Left forelimb (tissue), 1 donor: ENCODE measurements at places on chromosomes 4 and X.

DNA sequence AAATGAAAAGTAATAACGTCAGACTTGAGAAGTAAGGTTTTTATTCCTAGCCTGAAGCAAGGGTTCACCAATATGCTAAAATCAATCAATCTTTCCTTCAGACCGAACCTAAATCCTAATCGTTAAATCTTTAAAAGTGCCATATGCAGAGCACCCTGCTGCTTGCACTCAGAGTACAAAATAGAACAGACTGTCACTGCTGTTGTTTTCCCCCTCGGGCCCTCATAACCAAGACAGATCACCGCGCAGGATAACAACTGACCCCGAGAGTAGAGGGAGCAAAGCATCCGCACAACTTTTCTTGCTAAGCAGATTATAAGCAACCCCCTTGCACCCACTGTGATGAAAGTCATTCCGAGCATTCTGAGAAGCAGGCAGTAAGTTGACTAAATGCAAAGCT is 550.9 kb upstream of the NDST4 start:
- DNase-seq = no peak

DNA sequence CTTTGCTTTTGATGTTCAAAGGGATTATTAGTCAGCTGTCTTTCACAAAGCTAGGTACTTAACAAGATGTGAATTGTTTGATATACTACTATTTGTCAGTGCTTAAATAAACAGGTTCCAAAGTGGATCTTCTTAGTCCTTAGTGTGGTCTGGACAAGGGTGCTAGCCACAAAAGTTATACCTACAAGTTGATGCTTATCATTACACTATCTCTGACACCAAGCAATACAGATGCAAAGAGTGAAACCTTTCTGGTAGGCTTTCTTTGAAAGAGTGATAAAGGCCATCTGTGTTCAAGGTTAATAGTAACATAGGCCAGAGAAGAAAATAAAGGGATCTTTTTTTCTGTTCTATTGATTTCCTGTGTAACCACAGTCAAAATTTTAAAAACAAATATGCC is 12.2 kb upstream of the RBPJ start:
- no peak for DNase-seq

DNA sequence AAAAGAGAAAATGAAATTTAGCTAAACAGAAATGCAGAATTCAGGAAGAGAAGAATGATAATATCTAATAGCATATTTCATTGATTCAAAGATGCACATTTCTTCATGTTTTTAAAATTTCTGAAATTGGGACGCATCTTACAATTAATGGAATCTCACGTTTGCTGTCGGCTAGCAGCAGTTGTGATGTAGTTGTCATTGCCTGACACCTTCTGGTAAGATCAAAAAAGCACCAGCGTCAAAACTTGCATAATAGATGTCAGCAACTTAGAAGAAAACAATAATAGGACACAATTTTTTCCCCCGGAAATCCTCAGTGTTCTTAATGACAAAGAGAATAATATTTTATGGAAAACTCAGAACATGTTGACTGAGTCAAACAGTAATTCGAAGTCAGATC is 29.8 kb upstream of the SLC7A3 start:
- no peak for DNase-seq

DNA sequence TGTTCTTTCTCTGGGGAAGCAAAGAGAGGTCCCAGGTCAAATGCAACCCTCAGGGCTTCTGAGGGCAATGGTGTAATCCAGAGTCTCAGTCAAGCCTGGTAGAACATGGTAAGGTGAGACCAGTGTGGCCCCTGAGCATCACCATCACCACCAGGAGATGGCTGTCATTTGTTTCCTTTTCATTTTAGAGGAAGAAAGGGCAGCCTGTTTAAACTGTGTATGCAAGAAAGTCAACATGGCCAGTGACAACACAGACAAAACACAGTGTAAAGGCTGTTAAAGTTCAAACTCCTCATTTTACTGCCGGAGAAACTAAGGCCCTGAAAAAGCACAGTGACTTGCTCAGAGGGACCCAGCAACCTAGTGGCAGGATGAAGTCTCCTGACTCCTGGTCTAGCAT is 2.0 kb upstream of the EDA start:
- no peak for DNase-seq

DNA sequence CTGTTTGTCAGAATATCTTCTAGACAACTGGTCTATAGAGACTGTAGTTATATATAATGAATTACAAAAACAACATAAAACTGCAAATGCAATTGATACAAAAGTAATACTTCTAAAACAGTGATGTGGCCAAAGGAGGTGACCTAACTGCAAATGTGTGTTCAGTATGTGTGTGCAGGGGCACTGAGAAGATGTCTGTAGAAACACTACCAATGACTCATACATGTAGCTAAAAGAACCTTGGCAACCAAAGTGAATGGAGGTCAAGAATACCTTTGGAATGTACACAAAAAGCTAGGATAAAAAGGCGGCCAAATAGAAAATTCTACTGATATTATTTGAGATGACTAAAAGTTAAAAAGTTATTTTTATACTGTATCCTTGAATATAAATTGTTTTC is 261.8 kb downstream of the CAMK2D start:
- no peak for DNase-seq

- DNase-seq = no peak
Observed at GRCh38 chr4:79650794-79651431, 242.9 kb upstream of the GK2 start.

- peak; percentile 72 for DNase-seq
Observed at GRCh38 chrX:1178580-1179057, 33.8 kb downstream of the CRLF2 start.

GRCh38 chrX:11504234-11504633 is 161.5 kb downstream of the ARHGAP6 start:
- DNase-seq = no peak

GRCh38 chr4:588351-588849 is 12.3 kb upstream of the TMEM271 start:
- no peak for DNase-seq

GRCh38 chr4:11623726-11624037 is 195.0 kb upstream of the HS3ST1 start:
- no peak for DNase-seq

- no peak for DNase-seq
Observed at GRCh38 chr4:40231316-40231863, 34.6 kb downstream of the RHOH start.

DNA sequence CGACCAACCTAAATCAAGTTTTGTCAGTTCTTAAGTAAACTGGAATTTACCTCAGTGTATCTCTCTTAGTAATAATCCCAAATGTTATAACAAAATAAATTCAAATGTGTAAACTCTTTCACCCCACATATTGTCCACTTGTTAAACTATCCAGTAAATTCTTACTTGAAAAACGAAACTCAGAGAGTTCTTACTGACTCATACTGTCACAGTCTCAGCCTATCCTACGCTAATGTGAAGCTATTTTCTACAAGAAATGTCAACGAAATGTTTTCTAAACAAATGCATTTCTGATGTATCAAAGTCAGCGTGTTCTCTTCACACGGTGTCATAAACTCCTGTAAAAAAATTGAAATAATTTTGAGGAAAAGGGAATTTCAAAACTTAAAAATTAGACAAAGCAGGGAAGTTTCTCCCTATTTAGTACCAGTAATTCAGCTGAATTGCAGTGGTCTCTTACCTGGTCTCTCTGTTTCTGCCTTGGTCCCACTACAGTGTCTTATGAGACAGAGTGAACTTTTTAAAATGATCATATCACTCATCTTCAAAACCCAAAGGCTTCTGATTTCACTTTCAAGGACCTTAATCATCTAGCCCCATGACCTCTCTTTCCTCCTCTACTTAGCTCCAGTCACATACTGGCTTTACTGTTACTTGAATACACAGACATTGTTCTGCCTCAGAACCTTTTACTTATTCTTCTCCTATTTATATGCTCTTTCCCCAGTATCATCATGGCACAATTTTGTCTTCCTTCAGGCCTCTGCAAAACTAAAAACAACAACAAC is 63.3 kb downstream of the DCAF8L1 start:
- DNase-seq = no peak

- no peak for DNase-seq
Observed at GRCh38 chr4:128721896-128722295, 87.6 kb upstream of the JADE1 start.

DNA sequence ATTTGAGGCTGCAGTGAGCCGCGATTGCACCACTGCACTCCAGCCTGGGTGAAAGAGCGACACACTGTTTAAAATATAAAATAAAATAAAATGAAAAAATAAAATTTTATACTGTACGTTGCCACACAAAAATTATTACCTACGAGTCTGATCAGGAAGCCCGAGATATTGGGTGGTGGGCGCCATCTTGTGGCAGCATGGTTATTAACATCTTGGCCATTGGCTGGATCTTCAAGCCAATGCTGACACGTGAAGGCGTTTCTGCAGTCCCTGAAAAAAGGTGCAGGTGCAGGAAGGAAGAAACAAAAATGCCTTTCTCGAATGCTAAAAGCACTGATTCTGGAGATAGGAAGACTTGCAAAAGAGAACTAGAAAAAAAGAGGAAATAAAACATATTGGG is 4.9 kb upstream of the TLR8 start:
- no peak for DNase-seq

- no peak for DNase-seq
Observed at GRCh38 chr4:128913228-128913627, 103.7 kb downstream of the JADE1 start.

DNA sequence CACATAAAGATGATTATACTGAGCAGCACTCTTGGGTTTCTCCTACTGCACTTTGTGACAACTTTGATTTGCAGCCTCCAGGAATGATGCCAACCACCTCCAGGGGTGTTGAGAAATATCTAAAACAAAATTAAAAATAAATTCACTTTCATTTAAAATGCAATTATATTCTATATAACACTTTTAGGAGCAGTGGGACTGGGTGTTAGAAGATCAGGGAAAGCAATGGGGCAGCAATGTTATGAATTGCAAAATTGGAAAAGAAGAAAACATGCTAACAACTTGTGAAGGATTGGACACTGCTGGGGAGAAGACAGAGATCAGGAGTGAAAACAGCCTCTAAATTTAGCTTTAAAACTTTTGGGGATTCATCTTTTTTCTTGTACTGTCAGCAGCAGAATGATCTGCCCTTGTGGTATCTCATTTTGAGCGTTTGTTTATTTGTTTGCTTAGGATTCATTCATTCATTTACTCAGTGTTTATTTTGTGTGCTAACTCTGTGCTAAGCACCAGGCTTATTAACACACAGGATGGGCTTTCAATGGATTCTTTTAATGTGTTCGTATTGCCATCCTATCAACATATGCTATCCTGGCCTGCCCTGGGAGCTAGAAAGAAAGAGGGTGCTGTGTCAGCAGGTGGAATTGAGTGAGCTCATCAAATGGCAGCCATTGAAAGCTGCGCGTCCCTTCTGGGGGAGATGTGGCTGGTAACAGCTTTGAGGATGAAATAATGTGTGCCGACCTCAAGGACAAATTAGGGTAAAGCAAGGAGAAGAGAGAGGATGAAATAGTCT is 96.5 kb downstream of the FRMPD4 start:
- no peak for DNase-seq

DNA sequence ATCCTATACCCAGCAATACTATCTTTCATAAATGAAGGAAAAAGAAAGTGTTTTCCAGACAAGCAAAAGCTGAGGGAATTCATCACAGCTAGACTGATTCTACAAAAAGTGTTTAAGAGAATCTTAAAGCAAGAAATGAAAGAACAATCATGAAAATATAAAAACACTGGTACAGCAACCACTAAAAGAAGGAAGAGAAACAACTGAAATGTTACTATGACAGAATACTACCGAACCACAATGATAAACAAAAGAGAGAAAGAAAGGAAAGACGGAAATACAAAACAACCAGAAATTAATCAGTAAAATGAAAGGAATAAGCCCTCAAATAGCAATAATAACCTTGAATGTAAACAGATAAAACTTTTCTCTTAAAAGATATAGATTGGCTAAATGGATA is 110.8 kb upstream of the AFF2 start:
- no peak for DNase-seq

DNA sequence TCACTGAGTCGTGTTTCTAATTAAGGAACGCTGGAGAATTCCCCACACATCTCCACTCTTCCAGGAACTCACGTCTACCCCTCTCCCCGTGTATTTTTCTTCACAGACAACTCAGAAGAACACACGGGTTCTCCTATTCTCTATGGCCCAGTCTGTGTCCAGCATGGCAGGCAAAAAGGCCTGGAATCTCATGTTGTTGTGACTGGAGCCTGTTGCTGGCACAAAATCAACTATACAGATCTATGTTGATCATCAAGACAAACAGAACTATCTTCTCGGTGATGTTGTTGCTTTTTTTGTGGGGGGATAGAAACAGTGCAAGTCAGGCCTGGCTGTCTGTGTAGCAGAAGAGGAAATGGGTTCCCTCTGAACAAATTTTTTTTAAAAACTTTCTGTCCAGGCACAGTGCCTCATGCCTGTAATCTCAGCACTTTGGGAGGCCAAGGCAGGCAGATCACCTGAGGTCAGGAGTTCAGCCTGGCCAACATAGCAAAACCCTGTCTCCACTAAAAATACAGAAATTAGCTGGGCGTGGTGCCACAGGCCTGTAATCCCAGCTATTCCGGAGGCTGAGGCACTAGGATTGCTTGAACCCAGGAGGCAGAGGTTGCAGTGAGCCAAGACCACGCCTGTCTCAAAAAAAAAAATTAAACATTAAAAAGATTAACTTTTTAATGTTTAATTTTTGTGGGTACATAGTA is 50.5 kb upstream of the CBR4 start:
- DNase-seq = no peak

DNA sequence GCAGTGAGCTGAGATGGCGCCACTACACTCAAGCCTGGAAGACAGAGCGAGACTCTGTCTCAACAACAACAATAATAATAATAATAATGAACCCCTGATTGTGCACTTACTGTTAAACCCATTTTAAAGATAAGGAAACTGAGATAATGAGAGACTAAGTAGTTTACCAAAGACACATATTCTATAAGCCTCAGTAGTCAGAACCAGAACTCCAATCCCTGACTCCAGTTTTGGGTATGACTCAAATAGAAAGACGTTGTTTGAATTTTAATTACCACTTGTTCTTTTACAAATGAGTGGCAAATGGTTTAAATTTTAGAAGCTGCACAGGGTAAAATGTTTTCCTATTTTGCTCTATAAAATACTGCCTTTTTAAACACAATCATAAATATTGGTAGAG is 37.4 kb downstream of the ACSL4 start:
- DNase-seq = no peak

DNA sequence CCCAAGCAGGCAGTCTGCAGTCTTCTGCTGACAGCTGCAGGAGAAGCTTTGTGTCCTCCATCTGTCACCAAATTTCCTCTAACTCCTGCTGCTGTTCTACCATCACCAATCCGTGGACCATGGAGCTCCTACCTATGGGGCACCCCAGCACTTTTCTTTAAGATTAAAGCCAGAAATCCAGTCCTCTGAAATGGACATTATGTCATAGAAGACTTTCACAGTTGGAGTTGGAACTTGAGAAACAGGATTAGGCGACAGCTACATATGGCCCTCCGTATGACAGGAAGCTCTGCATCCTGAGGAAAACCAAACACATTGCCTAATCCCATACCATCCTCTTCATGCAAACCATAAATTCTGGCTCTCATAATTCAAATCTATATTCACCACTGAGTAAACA is 470.6 kb upstream of the GALNTL6 start:
- DNase-seq = no peak

GRCh38 chr4:7894677-7895181 is 44.9 kb downstream of the AFAP1 start:
- no peak for DNase-seq

GRCh38 chr4:8747467-8748235 is 124.0 kb downstream of the HMX1 start:
- DNase-seq = peak; percentile 40
